ENCODE measurements at places on chromosomes 16 and 17. TPM values are rescaled to one million over a fixed set of nuclear protein-coding genes. Genes with fewer than 3 reads are reported as not detected.

PRSS33 gene
- not detected for total RNA-seq

HS3ST3A1 gene
- total RNA-seq = not detected

AP1G1 gene
- total RNA-seq = 78.8 TPM

GAS2L2 gene
- 0.07 TPM for total RNA-seq

LGALS3BP gene
- 23.7 TPM for total RNA-seq

KRTAP1-1 gene
- total RNA-seq = not detected

KRTAP1-5 gene
- not detected for total RNA-seq

ABCA10 gene
- total RNA-seq = 0.87 TPM

TBC1D26 gene
- not detected for total RNA-seq

KRTAP4-5 gene
- not detected for total RNA-seq

DNA sequence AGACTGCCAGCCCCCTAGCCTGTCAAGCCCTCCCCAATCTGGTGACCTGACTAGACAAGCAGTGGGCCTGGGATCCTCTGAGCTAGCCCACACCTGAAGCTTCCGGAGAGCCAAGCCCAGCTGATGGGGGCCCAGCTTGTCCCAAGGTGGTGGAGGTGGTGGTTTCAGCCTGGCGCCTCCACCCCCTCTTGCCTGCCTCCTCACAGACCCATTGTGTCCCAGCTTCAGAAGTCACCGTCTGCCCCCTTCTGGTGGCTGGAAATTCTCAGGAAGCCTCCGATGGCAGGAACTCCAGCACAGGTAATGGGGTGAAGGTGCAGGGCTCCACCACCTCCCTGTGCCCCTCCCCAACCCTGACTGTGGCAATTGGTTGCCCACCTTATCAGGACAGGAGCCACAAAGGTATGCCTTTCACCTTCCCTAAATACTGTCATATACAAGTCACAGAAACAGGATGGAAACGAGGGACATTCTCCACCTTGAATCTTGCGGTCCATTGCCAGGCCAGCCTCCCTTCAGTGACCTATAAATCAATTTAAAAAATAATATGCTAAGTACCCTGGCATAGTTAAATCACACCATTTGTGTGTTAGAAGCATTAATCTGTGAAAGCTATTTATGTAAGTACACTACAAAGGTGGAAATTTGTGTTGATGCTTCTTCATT lies 66.0 kb upstream of the ZNF423 start:
- DNase-seq = peak; percentile 83
- no peak overlapping the region for H3K27ac ChIP-seq
- no peaks in the 10 kb centered on the region for H3K4me1 ChIP-seq
- no peak overlapping the region for H3K4me3 ChIP-seq
- no peaks in the 10 kb centered on the region for H3K27me3 ChIP-seq

- DNase-seq = no peak
- no peak overlapping the region for H3K4me3 ChIP-seq
- no peak overlapping the region for H3K27ac ChIP-seq
- H3K4me1 ChIP-seq = no peaks in the 10 kb centered on the region
These were observed 28.2 kb downstream of the B9D1 start for GRCh38 chr17:19334331-19334730.

DNA sequence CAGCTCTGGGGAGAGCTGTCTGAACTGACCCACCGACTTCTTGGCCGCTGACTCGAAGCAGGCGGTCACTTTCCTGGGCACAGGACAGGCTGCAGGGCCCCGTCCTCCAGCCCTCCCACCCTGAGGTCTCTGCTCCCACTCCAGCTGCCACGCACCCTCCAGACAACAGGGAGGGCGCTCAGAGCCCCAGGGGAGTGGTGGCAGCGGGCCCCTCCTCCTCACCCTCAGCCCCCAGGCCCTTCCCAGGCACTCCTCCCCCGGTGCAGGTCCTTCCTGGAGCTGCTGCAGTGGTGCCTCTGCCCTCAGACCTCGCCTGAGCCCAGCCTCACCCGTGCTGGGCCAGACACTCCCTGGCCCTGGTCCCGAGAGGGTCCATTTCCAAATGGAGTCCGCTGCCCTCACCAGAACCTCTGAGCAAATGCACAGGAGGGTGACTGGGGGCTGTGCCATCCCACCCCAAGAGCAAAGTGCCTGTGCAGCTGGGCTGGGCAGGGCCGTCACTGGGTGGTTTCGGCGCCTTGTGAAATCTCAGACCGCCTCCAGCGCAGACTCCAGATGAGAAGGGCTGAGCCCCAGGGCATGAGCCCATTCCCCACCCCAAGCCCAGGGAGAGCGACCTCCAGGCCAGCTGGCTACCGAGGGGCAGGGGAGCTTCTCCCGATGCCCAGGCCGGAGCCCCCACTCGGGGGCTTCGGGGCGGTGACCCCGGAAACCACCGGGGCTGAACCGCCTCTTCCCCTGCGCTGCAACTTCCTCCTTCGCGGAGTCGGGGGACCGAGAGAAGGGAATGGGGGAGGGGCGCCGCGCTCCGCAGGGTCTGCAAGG lies 717 bp downstream of the CYBA start:
- H3K27me3 ChIP-seq = no peaks in the 10 kb centered on the region
- H3K36me3 ChIP-seq = no peaks in the 10 kb centered on the region

DNA sequence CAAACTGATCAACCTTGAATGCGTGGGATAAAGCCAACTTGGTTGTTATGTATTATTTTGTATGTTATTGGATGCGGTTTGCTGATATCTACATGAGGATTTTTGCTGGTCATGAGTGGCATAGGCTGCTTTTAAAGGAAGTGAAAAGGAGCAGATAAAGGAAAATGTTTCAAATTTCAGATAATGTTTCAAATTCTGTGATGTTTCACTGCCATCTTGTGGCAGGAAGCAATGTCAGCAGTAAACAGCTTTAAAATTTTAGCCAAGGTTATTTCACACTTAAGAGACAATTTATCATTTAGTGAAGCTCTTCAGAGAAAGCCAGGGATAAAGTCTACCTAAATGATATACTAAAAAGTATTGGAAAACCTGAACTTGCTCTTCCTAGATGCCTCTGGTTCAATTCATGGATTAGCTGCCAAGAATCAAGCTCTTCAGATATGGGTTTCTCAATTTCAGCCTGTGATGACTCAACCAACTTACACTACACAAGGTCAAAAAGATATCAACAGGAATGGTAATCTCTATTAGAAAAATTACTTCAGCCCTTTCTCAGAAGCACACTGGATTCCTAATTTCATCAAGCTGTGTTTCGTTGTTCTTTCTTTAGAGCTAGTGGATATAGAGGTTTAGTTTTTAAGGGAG lies 136.0 kb upstream of the C17orf78 start:
- H3K27me3 ChIP-seq = no peaks in the 10 kb centered on the region
- H3K27ac ChIP-seq = no peak overlapping the region
- peak; percentile 62 for DNase-seq
- H3K4me3 ChIP-seq = no peak overlapping the region
- no peaks in the 10 kb centered on the region for H3K4me1 ChIP-seq

DNA sequence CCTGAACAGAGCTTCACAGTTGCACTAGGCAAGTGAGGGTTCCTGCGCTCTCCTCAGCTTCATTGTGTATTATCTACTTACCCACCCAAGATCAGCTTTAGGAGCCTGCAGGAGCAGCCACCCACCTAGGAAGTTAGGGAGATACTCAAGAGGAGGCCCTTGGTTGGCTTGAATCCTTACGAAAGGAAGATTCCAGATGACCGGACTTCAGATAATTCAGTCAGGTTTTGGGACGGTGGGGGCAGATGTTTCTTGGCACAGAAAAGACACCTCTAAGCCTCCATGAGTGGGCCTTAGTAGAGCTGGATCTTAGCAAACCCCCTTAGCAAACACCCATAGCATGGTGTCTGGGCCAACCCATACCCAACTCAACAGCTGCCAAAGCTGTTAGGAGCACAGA lies 2.4 kb upstream of the CBFB start:
- H3K36me3 ChIP-seq = peaks cover 4% of the 10 kb centered on the region
- H3K27ac ChIP-seq = no peak overlapping the region
- H3K4me1 ChIP-seq = peaks cover 20% of the 10 kb centered on the region
- H3K27me3 ChIP-seq = no peaks in the 10 kb centered on the region
- DNase-seq = no peak

GRCh38 chr17:80187515-80187941 lies 17.7 kb downstream of the CARD14 start:
- no peaks in the 10 kb centered on the region for H3K4me1 ChIP-seq
- H3K36me3 ChIP-seq = no peaks in the 10 kb centered on the region
- no peak for DNase-seq
- no peaks in the 10 kb centered on the region for H3K27me3 ChIP-seq

GRCh38 chr17:2347805-2348685 lies 10.7 kb downstream of the SGSM2 start:
- H3K4me3 ChIP-seq = no peak overlapping the region
- no peaks in the 10 kb centered on the region for H3K36me3 ChIP-seq
- H3K4me1 ChIP-seq = no peaks in the 10 kb centered on the region
- H3K27ac ChIP-seq = no peak overlapping the region
- no peak for DNase-seq
- H3K27me3 ChIP-seq = no peaks in the 10 kb centered on the region

Data from Karpas-422 (cell line).